ENCODE measurements at places on chromosomes 4 and X.

- DNase-seq, result no peak
Measured at GRCh38 chrX:151419782-151420181, 22.8 kb downstream of the VMA21 start.

GRCh38 chrX:74111245-74111644 is 192.7 kb upstream of the ZCCHC13 start:
- no peak for DNase-seq

GRCh38 chr4:109294006-109294405 is 8.5 kb downstream of the COL25A1 start:
- DNase-seq, result peak; percentile 14

- DNase-seq, result no peak
Measured at GRCh38 chr4:42683393-42683792, 26.5 kb upstream of the ATP8A1 start.

GRCh38 chrX:136767104-136767941 is 13.4 kb downstream of the ARHGEF6 start:
- peak; percentile 17 for DNase-seq

DNA sequence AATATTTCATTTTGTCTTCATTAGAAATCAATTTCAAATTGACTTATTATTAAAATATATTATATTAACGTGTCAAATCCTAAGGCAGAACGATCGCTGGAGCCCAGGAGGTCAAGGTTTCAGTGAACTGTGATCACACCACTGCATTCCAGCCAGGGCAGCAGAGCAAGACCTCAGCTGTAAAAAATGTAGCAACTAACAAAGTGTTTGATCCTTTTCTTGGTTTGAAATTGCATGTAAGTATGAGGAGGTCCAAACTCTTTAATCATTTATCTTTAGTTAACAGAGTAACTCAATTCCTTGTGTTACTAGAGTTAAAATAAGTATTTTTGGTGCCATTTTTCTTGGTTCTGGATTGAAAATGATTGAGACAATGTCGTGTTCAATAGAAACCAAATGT is 1033.9 kb downstream of the NLGN4X start:
- DNase-seq, result no peak

DNA sequence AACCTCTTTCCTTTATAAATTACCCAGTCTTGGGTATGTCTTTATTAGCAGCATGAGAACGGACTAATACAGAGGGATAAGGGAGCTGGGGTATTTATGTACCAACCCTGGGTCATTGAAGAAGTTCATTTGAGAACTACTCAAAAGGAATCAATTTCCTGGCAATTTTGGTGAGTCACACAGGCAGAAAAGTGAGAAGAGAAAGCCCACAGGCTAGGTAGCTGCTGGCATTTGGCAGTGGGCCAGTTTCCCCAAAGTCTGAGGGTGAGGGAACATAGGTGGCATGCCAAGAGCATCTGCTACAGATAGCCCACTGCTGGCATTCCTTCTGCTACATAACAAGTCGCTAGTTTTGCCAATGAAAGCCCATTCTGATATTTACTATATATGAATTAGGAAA is 411.2 kb downstream of the MID1IP1 start:
- DNase-seq, result peak; percentile 25

GRCh38 chr4:69754926-69755580 is 5.4 kb downstream of the SULT1B1 start:
- DNase-seq, result no peak

DNA sequence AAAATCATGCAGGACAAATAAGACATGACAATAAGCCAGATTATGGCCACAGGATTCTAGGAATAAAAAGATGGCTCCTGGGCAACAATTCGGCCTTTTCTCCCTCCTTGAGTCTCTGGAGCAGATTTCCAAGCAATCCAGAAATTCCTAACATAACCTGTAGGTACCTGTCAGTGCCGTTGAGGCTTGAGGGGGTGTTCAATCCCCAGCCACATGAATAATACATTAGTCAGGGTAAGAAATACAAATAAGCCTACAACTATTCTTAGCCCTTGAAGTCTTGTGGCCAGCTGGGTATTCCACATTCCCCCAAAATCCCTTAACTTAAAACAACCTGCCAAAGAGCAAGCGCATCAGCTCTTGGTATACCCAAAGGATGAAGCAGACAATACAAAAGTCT is 9.7 kb downstream of the CXorf38 start:
- no peak for DNase-seq

DNA sequence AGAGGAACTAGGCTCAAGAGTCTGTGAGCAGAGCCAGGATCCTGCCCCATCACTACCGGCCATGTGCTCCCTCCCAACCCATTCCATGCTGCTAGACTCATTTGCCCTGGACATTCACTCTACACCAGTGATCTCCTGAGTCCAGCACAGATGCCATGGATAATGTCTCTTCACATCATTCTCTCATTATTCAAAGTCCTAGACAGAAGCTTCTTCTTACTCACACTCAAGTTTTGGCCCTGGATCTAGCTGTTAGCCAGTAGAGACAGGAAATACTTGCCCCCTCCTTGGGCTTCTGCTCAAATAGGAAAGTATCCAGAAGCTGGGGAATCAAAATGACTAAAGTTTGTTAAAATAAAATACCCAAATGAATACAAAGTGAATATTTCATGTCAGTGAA is 266.8 kb upstream of the LDB2 start:
- no peak for DNase-seq

- DNase-seq, result no peak
Measured at GRCh38 chr4:64305565-64306254, 103.5 kb downstream of the TECRL start.

DNA sequence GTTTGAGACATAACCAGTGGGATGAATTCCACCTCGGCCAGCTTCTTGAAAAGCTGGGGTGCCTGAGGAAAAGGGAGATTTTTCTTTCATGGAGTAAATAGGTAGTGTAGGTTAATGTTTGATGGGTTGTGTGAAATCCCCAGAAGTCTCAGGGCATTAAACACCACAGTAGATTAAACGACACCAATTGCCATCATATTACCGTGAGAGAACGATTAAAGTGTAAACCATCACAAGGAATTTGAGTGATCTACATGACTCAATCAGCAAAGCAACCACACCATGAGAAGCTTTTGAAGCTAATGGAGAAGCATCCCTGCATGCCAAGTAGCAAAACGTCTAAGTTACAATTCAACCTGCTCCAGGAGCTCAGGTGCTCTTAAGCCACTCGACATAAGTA is 322.5 kb upstream of the GATB start:
- DNase-seq, result no peak

DNA sequence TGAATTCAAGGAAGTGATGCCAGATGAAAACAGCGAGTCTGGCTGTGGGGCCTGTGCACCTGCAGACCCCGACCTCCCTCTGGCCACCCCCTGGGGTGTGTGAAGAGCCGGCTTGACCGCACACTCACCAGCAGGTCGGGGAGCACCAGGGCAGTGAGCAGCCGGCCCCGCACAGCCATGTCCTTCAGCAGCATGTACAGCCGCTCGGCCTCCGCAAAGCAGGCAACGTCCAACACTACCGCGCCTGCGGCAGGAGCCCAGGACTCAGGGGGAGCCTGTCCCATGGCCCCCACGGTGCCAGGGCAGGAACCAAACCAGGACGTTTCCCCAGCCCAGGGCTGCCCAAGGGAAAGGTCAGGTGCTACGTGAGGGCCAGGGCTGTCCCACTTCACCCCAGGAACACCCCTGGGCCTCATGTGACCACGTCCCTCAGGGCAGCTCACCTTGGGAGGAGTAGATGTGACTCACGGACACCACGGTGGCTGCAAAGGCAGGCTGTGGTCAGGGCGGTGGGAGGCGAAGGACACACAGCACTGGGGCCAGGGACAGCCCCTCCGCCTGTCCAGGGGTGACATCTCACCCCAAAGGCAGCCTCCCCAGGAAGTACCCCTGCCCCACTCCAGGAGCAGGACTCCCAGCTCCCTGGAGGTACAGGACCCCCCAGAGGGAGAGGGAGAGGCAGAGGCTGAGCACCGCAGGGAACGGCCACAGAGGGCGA is 8.2 kb downstream of the DGKQ start:
- no peak for DNase-seq

DNA sequence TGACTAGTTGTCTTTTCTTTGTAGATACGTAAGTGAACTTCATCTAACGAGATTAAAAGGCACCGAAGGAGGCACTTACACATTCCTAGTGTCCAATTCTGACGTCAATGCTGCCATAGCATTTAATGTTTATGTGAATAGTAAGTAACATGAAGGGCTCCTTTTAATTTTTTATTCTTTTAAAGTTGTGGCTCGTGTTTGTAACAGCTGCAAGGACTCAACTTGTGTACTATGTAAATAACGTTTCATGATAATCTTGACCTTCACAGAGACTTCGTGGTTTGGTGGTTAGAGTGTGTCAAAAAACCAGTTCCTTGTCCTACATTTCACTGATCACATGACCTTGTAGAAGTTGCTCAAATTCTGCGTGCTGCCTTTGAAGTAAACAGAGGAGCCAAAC is 51.6 kb downstream of the KIT start:
- no peak for DNase-seq

DNA sequence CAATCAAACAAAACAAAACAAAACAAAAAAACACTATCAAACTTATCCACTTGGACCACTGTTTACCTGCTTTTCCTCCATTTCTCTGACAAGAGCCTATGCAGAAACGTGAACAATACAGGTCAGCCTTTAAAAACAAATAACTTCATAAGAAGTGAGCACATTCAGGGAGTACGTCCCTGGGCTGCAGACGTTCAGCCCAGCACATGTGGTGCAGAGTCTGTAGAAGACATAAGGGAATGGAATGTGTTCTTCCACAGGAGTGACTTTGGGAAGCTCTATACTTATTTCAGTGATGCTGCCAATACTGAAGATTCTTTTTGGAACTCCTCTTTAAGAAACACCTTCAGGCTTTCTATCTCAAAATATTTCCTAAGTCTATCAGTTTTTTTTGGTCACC is 120.6 kb downstream of the SPRY1 start:
- no peak for DNase-seq

DNA sequence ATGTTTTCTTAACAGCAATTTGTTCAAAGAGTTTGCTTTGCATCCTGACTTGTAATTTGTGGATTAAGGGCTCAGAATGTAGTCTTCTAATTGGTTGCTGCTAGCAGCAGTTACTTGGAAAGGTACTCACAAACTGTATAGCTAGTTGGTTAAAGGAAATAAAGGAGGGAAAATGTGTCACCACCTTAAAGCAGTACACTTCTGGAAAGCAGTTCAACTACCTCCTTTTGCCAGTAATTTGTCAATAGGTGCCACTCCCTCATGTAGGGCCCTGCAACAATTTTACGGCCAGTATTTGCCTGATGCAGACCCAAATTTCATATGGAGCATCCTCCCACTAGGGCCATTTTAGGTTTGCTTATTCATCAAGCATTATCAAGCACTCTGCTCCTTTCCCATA is 20.8 kb downstream of the AMOT start:
- DNase-seq, result no peak

GRCh38 chr4:152456609-152457008 is 79.3 kb downstream of the FBXW7 start:
- DNase-seq, result no peak

GRCh38 chrX:103918571-103919269 is 43.7 kb upstream of the TMSB15B start:
- peak; percentile 36 for DNase-seq

GRCh38 chr4:174467107-174467506 is 55.2 kb downstream of the HPGD start:
- no peak for DNase-seq

GRCh38 chr4:81173213-81173612 is 41.8 kb downstream of the PRKG2 start:
- no peak for DNase-seq

DNA sequence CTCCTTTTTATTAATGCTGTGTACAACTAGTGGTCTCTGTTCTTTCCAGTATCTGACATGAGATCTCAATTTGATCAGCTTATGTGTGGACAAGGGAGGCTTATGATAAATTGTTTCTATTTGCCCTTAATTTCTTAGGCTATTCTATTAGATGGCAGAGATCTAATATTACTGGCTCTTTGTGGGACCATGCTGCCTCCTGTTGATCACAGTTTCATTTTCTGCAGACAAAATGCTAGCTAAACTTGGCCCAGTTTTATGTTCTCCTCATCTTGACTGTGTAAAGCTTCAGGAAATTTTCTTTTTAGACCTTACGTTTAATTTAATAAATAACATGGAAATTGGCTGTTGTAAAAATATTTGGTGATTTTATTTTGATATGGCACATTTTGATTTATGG is 627.1 kb upstream of the AADAT start:
- no peak for DNase-seq

GRCh38 chr4:88456670-88457306 is at the start of gene HERC5:
HERC5 (plus strand) TSS chr4:88457119; CDS start chr4:88457270, 151 bp downstream.
- peak; percentile 72 for DNase-seq

GRCh38 chrX:150880808-150881165 is 17.7 kb downstream of the CD99L2 start:
- DNase-seq, result no peak

DNA sequence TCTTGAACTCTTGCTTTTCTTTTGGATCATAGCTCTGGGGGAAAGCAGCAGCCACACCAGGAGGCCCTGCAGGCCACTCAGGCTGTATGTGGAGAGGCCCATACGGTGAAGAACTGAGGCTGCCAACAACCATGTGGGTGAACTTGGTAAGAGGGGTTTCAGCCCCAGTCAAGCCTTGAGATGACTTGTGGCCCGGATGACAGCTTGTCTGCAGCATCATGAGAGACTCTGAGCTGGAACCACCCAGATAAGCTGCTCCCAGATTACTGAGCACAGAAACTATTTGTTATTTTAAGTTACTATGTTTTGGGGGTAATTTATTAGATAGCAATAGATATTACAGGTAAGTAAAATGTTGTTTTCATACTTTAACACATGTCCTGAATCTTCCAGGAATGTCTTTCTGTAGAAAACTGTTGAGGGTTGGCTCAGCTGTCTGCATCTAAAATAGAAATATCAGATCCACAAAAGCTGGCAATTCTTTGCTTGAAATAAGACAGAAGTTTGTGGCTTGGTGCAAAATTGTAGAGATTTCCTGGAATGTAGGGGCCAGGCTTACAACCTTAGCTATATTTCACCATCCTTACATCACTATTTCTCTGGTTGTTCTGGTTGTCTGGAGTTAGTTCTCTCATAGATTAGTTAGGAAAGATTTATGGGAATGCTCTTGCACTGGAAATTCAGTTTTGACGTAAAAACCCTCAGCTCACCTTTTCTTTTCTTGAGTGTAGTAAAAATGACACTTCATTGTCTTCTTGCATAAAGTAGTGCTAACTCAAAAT is 272.1 kb downstream of the RAPGEF2 start:
- no peak for DNase-seq

DNA sequence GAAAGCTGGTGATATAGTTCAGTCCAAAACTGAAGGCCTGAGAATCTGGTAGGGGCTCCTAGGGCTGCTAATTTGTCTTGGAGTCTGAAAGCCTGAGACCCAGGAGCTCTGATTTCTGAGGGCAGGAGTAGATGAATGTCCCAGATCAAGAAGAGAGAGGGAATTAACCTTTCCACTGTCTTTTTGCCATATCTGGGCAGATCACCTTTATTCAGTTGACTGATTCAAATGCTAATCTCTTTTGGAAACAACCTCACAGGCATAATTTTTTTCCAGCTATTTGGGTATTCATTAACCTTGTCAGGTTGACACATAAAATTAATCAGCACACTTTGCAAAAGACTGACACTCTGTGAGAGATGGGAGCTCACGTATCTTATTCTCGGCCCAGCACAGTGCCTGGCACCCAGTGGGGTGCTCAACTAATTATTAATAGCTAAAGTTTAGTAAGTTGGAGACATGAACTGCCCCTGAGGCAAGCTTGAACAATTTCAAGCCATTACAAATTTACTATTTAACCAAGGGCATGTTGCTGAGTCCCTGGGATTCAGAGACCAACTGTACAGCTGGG is 114.3 kb downstream of the CPEB2 start:
- no peak for DNase-seq

GRCh38 chrX:153792368-153792767 is 1.8 kb downstream of the IDH3G start:
- DNase-seq, result no peak
